ENCODE measurements at places on chromosomes 11 and 22.

GRCh38 chr11:20443596-20443995 lies 56.1 kb downstream of the PRMT3 start:
- no peak for DNase-seq

GRCh38 chr11:8873741-8874405 lies 37.1 kb upstream of the AKIP1 start:
- DNase-seq = no peak

GRCh38 chr11:27916541-27917100 lies 191.3 kb downstream of the KIF18A start:
- DNase-seq = no peak

DNA sequence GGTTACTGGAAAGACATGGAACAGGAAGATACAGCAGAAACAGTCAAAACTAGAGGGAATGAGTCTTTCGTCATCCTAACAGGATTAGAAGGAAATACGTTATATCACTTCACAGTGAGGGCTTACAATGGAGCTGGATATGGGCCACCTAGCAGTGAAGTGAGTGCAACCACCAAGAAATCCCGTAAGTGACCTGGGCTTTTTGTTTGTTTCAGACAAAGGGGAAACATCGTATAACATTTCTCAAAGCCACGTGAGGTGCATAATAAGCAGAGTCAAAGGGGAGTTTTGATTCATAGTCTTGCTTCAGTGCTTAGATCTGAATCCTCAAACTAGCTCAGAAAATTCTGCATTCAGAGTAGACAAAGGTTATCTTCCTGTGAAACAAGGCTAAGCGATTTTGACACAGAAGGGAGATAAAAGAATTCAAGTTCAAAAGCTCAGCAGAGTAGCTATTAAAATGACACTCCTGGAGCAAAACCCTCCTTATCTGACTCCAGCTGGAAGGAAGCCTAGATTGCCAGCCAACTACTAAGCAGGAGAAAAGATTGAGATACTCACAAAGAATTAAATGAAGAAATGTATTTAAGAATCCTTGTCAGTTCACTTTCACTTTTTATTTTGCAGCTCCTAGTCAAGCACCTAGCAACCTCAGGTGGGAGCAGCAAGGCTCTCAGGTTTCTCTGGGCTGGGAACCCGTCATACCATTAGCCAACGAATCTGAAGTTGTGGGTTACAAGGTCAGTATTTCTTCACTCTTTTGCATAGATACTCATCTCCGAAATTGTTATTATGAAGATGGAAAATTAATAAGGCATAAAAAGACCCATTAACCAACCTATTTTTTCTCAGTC lies 346.4 kb upstream of the ARHGAP42 start:
- DNase-seq = no peak

GRCh38 chr11:65435411-65435931 lies 12.9 kb downstream of the NEAT1 start:
- DNase-seq = no peak
